ENCODE measurements at places on chromosomes 1 and 21.

- DNase-seq = no peak
Measured at GRCh38 chr1:181514298-181515290, 31.3 kb downstream of the CACNA1E start.

DNA sequence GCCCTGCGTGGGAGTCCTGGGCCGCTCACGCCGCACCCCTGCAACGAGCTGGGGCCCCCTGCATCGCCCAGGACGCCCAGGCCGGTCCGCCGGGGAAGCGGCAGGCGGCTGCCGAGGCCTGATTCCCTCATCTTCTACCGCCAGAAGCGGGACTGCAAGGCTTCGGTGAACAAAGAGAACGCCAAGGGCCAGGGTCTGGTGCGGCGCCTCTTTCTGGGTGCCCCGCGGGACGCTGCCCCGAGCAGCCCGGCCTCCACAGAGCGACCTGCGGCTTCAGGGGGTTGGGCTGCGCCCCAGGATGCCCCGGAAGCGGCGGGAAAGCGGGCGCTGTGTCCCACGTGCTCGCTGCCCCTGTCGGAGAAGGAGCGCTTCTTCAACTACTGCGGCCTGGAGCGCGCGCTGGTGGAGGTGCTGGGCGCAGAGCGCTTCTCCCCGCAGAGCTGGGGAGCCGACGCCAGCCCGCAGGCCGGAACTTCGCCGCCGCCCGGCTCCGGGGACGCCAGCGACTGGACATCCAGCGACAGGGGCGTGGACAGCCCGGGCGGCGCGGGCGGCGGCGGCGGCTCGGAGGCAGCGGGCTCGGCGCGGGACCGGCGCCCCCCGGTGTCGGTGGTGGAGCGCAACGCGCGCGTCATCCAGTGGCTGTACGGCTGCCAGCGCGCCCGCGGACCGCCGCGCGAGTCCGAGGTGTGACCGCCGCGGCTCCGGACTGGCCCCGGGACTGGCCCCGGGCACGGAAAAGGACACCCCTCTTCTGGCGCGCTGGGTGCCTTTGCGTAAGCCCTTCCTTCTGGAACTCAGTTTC lies 2.7 kb downstream of the FAM110D start:
- DNase-seq = no peak

- no peak for DNase-seq
Measured at GRCh38 chr21:35801391-35801790, 258.9 kb downstream of the SETD4 start.

DNA sequence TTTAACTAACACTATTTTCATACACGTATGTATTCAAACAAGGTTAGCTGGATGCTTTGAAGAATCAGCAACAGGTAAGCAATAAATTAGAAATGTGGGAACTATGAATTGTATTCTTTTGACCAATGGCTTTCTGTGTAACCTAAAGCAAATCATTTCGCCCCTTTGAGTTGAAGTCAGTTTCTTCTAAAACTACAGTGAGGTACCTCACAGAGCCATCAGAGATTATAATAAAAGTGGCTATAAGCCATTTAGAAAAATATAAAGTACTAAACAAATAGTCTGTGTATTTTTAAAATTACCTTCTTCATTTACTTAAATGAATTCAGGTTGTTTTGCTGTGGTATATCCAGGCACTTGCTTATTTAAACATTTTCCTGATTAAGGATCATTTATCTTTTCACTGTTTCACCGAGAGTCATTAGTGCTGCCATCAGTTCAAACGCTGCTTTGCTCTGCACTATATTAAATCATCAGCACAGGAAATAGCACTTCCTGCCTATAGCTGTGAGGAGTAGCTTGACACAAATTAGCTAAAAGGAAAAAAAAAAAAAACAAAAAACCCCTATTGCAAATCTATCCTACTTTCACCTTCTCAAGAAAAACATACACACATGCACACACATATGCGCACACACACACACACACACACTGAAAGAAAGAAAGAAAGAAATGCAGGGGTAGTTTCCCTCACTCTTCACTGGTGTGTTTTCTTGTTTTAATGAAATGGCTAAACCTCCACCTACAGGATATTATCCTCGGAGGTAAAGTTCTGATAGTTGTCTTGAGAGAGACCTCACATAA lies 39.8 kb upstream of the C1orf105 start:
- DNase-seq = no peak

- no peak for DNase-seq
Measured at GRCh38 chr21:38679534-38679933, 126.2 kb upstream of the ETS2 start.

DNA sequence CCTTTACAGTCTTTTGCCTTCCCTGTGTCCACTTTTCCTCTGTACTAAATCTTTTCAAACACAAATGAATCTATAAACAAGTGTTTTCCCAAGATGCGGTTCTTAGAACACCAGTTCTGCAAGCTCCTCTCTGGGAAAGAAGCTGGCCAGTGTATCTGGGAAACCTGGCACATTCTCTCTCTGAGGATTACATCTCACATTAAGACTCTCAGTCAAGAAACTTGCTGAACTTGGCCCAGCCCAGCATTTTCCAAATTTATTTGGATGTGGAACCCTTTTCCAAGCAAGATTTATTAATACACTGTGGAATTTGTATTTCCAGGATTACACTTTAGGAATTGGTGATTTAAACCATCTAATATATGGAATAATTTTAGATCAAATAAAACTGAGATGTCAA lies 105.7 kb downstream of the ZNF281 start:
- DNase-seq = no peak

DNA sequence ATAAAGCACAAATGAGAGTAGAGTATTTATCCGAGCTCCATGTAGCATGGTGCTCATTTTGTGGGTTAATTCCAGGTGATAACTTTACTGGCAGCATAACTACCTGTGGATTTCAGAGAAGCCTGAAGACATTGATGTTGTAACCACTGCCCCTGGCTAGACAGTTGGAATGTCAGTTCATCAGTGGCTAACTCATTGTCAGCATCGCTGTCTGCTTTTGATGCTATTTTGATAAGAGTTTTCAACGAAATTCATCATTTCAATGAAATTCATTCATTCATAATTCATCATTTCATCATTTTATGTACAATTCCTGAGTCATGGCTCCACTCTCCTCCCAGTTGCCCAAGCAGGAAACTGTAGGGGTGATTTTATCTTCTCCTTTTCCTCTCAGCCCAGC lies 34.4 kb downstream of the HSD3B1 start:
- no peak for DNase-seq

GRCh38 chr1:3702990-3703728 lies 49.1 kb upstream of the CCDC27 start:
- DNase-seq = no peak

- DNase-seq = no peak
Measured at GRCh38 chr21:35868005-35868868, 192.1 kb downstream of the SETD4 start.

DNA sequence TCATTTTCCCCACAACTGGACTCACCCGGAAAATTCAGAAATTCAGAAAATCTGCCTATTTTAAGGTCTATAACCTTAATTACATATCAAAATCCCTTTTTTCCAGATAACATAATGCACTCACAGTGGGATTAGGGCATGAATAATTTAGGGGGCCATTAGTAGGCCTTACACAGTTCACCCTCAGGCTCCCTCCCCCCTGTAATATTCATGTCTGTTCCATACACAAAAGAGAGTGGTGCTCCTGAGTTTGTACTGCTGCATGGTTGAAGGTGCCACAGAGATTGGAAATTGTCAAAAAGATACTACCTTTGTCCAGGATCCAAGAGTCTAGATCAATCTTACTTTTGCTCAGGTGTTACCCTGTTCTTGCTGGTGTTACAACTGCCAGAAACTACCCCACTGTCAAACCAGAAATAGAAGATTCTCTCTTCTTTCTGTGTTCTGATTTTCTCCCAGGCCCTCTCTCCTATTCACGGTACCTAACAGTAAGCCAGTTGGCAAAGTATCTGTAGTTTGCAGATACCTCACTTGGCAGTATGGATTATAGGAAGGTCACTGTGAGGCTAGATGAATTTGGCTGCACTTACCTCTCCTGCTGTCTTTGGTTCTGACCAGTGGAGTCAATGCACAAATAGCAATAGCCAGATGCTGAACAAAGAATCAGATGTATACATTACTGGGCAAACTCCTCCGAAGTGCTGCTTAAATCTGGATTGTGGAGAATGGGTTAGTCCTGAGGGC lies 53.2 kb downstream of the C1orf198 start:
- DNase-seq = no peak

DNA sequence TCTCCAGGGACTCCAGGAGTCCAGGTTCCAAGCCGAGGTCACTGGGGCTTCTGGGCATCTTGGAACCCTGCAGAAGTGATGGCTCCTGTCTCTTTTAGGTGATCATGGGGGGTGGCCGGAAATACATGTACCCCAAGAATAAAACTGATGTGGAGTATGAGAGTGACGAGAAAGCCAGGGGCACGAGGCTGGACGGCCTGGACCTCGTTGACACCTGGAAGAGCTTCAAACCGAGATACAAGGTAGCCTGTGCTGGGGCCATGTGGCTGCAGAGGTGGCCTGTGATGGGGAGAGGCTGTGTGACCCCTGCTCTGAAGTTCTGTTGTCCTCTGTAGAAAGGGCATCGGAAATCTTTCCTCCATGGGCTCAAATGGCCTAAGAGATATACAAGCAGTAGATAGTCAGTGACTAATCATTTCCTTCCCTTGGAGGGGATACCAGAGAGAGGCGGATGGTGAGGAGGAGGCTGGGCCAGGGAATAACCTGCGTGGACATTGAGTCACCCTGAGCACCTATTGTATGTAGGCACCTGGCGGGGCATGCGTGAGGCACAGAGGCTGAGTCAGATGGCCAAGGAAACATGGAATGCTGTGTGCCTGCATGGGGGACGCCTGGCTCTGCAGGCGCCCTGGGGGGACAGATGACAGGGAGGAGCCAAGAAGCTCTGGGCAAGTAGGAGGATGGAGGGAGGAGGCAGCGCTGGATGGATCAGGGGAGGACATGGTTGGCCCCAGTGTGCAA lies 59.0 kb downstream of the ALPL start:
- no peak for DNase-seq

- DNase-seq = no peak
Measured at GRCh38 chr1:29453502-29454240, 217.3 kb downstream of the PTPRU start.

- DNase-seq = no peak
Measured at GRCh38 chr1:219465212-219466093, 147.5 kb downstream of the ZC3H11B start.

- no peak for DNase-seq
Measured at GRCh38 chr1:108038653-108039236, 73.8 kb upstream of the VAV3 start.

- DNase-seq = no peak
Measured at GRCh38 chr1:153470707-153471106, 10.3 kb upstream of the S100A7 start.

- no peak for DNase-seq
Measured at GRCh38 chr1:58468612-58469011, 77.9 kb downstream of the OMA1 start.

- DNase-seq = no peak
Measured at GRCh38 chr1:42081475-42081874, 71.7 kb upstream of the GUCA2B start.

DNA sequence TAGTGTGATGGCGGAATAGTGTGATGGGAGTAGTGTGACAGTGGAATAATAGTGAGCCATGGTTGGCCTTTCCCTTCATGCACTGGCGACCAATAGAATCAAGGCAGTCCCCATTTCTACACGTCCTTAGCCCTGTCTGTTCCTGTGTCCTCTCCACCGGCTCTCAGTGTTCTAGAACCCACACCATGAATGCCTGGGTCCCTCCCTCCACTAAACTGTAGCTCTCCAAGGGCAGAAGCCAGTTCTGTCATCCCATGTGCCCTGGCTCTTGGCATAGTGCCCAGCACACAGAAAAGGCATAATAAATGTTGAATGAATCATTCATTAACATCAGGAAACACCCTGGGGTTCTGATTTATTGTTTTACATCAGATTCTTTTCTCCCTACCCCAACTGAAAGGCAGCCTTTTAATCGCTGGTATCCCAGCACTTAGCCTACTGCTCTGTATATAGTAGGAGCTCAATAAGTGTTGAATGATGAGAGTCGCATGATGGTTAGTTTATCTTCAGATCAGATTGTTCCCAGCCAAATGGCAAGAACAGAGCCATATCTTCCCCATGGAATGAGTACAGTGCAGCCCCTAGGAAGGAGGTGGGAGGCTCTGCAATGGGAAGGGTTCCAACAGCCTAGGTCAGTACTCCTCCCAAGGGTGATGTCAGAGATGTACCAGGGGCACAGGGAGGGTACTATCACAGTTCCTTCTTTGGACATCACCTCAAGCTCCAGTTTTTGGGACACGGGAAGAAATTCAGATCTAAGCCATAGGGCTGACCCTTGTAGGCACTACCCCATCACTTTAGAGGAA lies 325.7 kb downstream of the HHAT start:
- no peak for DNase-seq

DNA sequence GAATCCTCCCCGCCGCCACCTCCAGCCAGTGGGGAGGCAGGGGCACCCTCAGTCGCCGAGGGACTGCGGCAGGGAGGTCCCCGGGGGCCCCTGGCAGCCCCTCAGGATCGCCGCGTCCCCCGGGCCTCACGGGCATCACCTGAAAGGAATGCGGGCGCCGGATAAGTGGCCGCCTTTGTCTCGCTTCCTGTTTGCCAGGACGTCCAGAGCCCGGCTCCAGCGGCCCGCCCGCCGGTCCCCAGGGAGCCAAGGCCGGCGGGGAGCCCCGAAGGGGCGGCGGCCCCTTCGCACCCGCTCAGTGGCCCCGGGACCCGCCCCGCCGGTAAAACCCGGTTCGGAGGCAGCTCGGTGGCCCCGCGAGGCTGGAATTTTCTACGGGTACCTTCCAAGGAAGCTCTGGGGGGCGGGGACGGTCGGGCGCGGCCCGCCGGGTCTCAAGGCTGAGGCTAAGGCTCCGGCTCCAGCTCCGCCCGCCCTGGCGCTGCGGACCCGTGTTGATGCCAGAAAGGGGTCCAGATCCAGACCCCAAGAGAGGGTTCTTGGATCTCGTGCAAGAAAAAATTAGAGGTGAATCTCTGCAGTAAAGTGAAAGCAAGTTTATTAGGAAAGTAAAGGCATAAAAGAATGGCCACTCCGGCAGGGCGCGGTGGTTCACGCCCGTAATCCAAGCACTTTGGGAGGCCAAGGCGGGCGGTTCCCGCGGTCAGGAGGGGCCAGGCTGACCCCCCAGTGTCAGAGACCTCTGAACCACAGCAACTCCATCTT lies 12.6 kb downstream of the TINAGL1 start:
- DNase-seq = no peak

DNA sequence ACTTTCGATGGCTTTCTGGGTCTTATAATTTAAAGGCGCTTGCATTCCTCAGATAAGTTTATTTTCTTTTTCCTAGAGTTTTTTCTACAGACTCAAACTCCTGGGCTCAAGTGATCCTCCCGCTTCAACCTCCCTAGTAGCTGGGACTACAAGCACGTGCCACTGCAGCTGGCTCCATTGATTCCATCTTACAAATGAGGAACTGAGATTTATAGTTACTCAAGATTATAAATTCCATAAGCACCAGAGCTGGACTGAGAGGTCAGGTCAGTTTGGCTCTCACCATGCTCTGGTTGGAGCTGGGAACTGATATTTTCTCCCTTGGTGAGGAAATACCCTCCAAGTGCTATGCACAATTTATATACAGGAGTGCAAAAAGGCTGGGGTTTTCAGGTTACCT lies 13.4 kb upstream of the PRPF38B start:
- DNase-seq = no peak
